Stimulated activated CD4-positive, alpha-beta T cell treated with anti-CD3 and anti-CD28 coated beads, TNF-alpha, amount 100 ng/mL, for 1 hour (primary cell): ENCODE measurements at places on chromosomes 2 and 18.

DNA sequence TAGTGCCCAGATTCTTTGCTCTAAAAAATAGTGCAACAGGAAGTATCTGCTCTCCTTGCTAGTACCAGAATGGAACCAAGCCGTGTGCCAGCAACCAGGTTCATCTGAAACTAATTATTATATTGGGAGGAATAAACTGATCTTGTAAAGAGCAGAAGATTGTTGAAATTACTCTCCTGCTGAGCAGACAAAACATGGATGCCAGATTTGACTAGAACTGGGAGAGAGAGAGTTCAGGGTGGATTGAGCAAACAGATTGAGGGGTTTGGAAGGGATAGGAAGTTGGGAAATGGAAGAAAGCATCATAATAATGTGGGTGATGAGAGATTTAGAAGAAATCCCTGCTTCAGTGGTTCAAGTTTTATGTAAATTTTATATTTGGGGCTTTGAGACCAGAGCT lies 160.1 kb upstream of the RASGRP3 start:
- DNase-seq = no peak

- no peak for DNase-seq
These were observed 147.0 kb upstream of the KLHL14 start for GRCh38 chr18:32919799-32920198.

- no peak for DNase-seq
These were observed 416.8 kb downstream of the RNF144A start for GRCh38 chr2:7333960-7334493.

GRCh38 chr18:25743646-25744151 lies 346.7 kb downstream of the SS18 start:
- DNase-seq = no peak

- DNase-seq = no peak
These were observed 1556.8 kb upstream of the SLC39A10 start for GRCh38 chr2:194100201-194100600.

DNA sequence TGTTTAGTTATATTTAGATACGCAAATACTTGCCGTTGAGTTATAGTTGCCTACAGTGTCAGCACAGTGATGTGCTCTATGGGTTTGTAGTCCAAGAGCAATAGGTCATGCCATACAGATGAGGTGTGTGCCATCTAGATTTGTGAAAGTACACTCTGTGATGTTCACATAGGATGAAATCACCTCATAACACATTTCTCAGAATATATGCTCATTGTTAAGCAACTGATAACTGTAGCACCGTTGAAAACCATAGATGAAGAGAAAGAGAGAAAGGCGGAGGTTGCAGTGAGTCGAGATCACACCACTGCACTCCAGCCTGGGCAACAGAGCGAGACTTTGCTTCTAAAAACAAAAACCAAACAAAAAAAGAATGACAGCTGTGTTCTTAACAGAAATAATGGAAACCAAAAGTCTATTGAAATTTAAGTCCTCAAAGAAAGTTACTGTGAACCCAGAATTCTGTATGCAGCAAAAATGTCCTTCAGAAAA lies 9.5 kb downstream of the DGKD start:
- DNase-seq = no peak

DNA sequence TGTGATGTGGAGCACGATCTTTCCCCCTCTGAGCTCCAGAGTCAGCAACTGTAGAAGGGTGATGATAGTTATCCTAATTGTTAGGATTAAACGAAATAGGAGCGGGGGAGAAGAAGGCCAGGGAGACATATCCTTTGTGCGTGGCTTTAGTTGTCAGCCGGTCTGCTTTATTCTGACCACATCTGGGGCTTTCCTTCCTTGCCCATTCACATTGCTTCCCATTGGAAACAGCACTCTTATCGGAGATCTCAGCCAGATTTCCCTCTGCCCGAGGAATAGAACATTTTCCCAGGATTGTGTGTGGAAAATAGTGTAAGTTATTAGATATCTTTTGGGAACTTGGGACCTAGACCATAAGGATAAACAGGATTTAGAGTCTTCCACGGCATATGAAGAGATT lies 1.5 kb downstream of the RALB start:
- no peak for DNase-seq

- DNase-seq = no peak
These were observed 381.3 kb upstream of the SPRED2 start for GRCh38 chr2:65813631-65814173.

- DNase-seq = no peak
These were observed 11.1 kb downstream of the CHRNA1 start for GRCh38 chr2:174753038-174753633.

GRCh38 chr2:10185046-10185445 lies 62.5 kb downstream of the RRM2 start:
- no peak for DNase-seq

DNA sequence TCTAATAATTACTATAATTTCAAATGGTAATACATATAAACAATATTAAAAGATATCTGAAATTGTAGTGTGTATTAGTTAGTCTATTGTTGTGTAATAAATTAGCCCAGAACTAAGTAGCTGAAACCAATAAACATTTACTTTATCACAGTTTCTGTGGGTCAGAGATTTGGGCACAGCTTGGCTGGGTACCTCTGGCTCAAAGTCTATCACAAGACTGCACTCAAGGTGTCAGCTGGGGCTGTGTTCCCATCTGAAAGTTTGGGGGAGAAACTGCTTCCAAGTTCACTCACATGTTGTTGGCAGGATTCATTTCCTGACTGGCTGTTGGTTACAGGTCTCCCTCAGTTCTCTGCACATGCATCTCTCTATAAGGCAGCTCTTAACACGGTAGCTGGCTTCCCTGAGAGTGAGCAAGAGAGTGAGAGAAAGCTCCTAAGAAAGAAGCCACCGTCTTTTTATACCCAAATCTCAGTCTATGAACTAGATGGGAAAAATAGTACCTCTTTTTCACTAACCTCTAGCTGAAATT lies 25.6 kb upstream of the WIPF1 start:
- no peak for DNase-seq

DNA sequence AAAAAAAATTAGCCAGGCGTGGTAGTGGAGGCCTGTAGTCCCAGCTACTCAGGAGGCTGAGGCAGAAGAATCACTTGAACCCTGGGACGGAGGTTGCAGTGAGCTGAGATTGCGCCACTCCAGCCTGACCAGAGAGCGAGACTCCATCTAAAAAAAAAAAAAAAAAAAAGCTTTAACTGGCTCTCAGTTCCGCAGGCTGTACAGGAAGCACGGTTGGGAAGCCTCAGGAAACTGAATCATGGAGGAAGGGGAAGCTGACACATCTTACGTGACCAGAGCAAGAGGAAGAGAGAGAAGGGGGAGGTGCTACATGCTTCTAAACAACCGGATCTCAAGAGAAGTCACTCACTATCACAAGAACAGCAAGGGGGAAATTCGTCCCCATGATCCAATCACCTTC lies 505.6 kb upstream of the SLC8A1 start:
- DNase-seq = no peak

GRCh38 chr2:66568650-66569300 lies 133.8 kb downstream of the MEIS1 start:
- DNase-seq = no peak

GRCh38 chr18:63972002-63972376 lies 2.1 kb downstream of the SERPINB8 start:
- no peak for DNase-seq
